ENCODE measurements at places on chromosomes 2 and 18.

GRCh38 chr2:186526281-186526680 lies 40.2 kb downstream of the ZC3H15 start:
- DNase-seq: no peak

- no peak for DNase-seq
Measured at GRCh38 chr2:71513096-71513495, 59.7 kb downstream of the DYSF start.

GRCh38 chr2:102040229-102040628 lies 48.5 kb downstream of the IL1R2 start:
- DNase-seq: no peak

- no peak for DNase-seq
Measured at GRCh38 chr2:227462462-227462951, 9.4 kb upstream of the AGFG1 start.

DNA sequence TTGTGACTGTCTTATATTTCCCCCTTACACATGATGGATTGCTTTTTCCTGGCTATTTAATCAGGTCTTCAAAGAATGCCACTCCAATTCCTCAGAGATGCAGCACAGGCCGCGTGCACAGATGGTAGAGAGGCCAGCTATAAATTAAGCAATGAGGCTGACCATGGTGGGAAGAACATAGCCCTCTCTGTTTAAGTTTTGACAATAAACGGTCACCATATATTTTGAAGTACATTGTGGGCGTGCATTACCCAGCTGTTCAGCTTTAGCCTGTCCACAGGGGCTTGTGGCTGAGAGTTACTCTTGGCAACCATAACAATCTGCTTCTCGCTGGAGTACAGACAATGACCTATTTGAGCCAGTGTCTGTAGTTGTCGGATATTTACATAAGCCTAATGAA lies 730.8 kb downstream of the DCC start:
- DNase-seq: no peak

DNA sequence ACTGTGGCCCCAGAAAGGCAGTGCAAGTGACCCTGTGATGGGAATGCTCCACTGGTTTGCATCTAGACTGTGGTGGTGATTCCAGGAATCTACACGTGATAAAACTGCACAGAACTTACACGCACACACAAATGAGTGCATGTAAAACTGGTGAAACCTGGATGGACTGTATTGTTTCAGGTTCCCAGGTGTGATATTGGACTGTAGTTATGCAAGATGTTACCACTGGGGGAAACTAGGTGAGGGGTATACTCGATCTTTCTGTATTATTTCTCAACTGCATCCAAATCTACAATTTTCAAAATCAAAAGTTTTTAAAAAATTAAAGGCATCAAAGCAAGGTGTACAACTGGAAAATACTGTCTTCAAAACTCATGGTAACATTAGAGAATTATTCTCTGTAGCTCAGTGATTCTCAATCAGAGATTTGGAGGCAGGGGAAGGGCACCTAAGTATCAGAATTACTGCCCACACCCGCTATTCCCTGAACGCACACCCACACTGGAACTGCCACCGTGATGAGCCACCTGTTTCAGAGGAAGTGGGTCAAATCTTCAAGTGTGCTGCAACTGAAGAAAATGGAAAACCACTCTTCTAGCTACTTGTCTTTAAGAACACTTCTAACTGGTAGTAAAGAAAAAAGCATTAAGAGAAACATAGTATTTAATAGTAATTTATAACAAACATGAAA lies 26.7 kb downstream of the PTPN2 start:
- DNase-seq: no peak

- no peak for DNase-seq
Measured at GRCh38 chr2:144694456-144694855, 174.5 kb upstream of the ZEB2 start.

DNA sequence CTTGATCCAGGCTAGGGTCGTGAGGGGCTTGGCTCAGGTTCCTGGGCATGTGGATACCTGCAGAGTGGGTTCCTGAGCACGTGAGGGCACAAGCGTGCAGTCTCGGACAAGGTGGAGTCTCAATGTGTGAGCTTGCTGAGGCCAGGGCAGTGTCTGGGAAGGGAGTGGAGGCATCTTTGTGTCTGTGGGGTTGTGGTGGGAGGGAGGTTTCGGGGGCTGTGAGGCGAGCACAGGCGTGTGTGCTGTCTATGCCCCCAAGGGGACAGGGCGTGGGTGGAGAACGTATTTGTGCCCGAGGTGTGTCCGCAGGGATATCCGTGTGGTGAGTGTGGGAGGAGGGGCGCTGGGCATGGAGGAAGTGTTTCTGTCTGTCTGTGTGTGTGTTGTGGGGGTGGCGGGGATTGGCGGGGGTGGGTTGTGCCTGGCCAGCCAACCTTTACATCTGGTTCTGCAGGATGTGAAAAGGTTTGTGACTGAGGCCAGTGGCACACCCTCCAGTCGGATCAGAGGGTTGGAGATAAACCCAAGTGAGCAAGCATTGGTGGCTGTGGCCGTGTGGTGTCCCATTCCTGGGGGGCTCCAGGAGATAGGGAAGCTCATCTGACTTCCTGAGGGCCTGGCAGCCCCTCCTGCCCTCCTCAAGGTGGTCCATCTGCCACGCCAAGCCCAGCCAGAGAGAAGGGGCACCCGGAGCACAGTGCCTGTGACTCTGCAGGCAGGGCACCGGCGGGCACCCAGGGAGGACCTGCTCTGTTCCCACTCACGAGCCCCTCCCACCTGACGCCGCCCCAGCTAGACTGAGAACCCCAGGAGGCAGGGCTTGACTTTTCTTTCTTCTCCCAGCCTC lies 57.1 kb downstream of the ZFP36L2 start:
- no peak for DNase-seq

- no peak for DNase-seq
Measured at GRCh38 chr18:11998193-11998592, 16.9 kb downstream of the IMPA2 start.

DNA sequence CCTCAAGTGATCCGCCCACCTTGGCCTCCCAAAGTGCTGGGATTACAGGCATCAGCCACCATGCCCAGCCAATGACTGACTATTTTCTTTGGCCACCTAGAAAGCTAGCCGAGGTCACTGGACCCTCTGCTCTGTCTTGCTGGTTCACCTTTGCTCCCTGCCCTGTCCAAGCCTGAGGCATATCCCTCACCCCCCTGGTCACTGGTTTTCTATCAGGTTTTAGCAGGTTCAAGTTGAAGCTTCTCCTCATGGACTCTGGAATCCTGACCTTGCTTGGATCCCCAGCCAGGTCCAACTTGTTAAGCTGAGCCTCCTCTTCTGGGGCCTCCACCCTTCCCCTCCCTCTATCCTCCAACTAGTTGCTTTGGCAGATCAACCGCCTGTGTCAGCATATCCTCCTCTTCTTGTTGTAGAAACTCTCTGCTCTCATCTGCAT lies 33.4 kb downstream of the PAX8 start:
- DNase-seq: no peak

DNA sequence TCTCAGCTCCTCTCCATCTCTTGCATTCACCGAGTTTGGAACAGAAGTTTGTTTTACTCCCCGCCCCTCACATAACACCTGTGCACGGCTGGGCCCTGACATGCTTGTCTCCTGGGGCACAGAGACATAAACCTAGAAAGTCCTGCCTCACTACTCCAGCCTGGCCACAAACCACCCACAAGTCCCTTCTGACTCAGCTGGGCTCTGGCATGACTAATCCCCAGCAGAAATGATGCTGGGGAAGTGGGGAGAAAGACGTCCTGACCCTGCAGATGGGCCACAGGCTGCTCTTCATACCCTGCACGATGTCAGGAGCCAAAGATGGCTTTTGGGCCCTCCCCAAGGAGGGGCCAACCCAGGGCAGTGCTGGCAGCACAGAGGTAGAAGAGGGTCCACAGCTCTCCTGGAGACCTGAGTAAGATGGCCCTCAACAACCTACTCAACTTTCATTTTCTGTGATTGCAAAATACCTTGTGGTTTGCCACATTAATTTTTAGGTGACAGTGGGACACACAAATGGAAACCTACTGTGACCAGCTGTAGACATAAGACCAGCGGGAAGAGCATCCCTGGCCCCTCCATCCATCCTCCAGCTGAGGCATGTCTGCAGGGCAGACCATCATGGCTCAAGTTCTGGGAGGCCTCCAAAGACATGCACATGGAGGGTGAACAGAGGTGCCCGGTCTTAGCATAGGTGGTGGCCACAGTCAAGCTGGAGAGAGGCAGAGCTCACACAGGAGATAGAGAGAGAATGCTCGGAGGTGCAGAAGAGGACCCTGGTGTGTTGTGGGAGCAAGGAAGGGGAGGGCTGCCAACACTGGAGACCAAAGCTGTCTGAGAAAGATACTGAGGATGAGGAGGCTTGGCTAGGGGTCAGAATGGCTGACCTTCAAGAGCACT lies 40.0 kb downstream of the DNMT3A start:
- no peak for DNase-seq

GRCh38 chr2:176822060-176822459 lies 390.5 kb upstream of the HNRNPA3 start:
- DNase-seq: no peak
